Non-pigmented ciliary epithelial cell (primary cell): ENCODE measurements at places on chromosomes 1 and 21.
A peak's percentile ranks its signal among the peaks of the same experiment; 100 is the strongest.

- peak; percentile 89 for DNase-seq
Measured at GRCh38 chr1:94713472-94714141, 106.5 kb upstream of the SLC44A3 start.

GRCh38 chr1:28110555-28110954 lies 22.1 kb upstream of the EYA3 start:
- DNase-seq, result no peak

- DNase-seq, result no peak
Measured at GRCh38 chr1:231836227-231836893, 209.8 kb downstream of the DISC1 start.

GRCh38 chr1:101285922-101286570 lies 49.2 kb downstream of the S1PR1 start:
- DNase-seq, result no peak

DNA sequence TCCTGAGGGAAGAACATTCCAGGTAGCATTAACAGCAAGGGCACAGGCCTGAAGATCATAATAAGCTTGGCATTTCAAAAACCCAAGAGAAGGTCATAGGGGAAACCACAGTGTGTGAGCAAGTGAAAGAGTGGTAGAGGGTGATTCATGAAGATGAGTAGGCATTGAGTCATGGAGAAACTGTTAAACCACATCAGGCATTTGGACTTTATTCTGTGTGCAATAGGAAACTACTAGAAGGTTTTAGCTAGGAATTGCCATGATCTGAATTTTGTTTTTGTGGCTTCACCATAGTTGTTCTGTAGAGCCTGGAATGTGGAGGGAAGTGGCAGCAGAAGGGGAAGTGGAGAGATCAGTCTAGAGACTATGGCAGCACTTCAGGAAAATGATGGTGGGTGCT lies 359.0 kb upstream of the PTBP2 start:
- DNase-seq, result peak; percentile 97

DNA sequence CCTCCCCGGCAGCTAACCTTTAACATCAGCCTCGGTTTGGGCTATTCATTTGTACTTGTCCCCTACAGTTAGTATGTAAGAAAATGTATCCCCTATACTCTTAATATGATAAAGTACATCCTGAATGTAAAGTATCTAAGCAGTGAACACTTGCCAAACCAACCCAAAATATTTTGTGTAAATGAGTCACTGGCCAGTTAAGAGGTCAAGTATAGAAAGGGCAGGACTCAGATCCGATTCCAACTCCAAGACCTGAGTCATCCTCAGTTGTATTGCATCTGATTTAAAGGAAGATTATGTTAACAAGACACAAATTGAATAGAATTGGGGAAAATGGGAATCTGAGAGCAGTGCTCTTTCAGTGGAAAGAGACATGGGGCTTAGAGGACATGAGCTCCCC lies 84.4 kb downstream of the CD58 start:
- no peak for DNase-seq

DNA sequence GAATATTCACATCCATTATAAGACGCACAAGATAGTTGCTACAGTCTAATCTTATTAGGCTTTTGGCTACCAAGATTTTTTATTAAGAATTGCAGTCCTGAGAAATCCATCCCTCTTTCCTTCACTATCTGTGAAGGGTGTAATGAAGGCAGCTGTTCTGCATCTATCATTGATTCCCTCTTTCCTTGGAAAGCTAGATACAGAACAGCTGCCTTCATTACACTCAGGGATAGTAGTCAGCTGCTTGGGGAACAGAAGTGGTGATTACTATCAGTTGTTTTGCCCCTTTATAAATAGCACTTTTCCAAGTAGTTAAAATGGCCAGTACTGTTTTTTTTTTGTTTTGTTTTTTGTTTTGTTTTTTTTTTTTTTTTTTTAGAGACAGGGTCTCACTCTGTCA lies 70.2 kb downstream of the IARS2 start:
- no peak for DNase-seq
